ENCODE measurements at places on chromosomes 5 and 9.

DNA sequence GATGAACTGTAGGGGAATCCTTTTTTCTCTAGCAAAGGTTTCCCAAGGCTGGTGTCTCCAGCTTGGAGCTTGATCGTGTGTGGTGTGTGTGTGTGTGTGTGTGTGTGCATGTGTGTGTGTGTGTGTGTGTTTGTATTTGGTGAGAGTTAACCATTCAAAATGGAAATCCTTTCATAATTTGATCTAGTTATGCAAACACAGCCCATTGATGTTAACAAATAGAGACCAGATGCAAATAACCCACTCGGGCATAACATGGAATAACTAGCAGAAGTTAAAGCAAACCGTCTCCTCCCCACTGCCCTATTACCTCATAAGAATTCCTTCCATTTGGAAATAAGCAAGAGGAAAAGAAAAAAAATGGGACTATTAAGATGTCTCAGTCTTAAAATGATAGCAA lies 24.9 kb upstream of the ZSWIM6 start:
- DNase-seq, result no peak

- no peak for DNase-seq
These were observed 289.6 kb downstream of the FGF10 start for GRCh38 chr5:44099643-44100042.

GRCh38 chr5:63961598-63962161 lies 565 bp downstream of the HTR1A start:
- DNase-seq, result no peak

DNA sequence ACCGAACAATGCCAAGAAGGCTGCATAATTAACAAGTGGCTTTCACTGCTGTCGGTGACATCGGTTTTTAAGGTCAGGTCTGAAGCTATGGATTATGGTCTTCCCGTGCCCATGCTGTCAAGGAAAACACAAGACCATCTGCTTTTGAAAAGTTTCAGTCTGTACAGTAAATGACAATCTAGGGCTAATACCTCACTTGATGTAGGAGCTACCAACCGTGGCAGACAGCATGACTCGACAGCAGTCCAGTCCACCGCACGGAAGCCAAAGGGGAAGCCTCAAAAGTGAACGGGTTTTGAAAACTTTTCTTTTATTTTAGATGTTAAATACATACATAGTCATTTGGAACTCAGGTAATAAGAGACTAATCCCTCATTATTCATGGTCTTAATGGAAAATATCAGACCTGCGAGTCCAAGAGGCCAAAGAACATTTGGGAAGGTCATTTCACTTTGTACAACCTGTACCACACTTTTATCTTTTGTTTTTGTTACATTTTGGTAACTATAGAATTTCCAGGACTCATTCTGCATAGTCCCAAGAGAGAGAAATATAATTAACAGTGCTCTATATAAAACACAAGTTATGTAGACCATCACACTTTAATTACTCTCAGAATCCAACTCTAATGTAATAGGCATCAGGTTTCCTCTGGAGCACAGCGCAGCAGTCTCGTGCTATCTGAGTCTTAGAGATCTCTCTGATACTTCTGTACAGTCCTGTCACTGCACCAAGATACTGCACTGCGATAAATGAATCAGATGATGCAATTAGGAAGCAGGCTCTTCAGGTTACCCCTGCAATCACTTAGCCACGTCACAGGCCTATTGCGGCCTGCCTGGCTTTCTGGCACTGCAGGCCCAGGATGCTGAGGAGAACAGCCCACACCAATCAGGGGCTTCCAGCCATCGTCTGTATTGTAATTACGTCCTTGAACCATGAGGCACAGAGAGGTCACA lies 184.9 kb downstream of the FANCC start:
- DNase-seq, result no peak

DNA sequence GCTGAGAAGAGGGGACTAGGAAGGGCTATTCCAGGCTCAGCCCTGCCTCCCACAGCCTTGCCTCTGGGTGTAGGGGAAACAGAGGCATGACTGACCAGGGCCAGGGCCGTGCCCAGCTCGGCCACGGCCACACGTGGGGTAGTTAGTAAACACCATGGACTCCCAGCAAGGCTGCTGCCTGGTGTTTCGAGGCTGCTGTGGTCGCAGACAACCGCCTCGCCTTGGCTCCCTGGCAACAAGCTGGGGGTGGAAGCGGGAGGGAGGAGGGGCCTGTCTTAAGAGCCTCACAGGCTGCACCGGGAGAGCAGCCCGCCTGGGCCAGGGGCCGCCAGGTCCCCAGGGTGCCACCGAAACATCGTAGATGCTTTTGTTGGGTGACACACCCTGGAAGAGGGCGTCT lies 90.2 kb upstream of the CACNA1B start:
- no peak for DNase-seq

GRCh38 chr5:17343675-17344074 lies 126.2 kb downstream of the BASP1 start:
- no peak for DNase-seq

GRCh38 chr5:10726913-10727517 lies 34.0 kb downstream of the DAP start:
- no peak for DNase-seq

GRCh38 chr5:174624733-174625522 lies 99.5 kb upstream of the MSX2 start:
- DNase-seq, result no peak

DNA sequence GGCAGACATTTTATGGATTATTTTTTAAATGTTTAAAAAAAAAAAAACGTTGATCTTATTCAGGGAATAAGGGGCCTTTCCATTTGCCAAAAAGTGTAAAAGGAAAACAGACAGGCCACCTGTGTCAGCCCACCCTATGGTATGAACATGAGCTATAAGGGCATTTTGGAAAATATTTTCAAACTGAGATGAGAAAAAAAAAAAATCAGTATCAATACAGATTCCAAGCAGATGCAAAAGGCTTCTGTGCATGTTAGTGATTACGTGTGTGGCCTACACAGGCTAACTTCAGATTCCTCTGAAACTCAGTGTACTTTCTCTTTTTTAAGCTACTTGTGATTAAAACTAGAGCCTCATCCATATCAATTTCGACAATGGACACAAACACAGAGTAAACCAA lies 189.9 kb downstream of the BNC2 start:
- DNase-seq, result no peak

Data from GM12892 (cell line).